ENCODE measurements at places on chromosomes 3 and 15. TPM values are rescaled to one million over a fixed set of nuclear protein-coding genes. Genes with fewer than 3 reads are reported as not detected.

OTOL1 gene
- not detected for total RNA-seq

CELF6 gene
- 0.19 TPM for total RNA-seq

UBE2E2 gene
- 89.8 TPM for total RNA-seq

GRCh38 chr3:36443028-36443686 is 62.9 kb downstream of the STAC start:
- no peak for DNase-seq

DNA sequence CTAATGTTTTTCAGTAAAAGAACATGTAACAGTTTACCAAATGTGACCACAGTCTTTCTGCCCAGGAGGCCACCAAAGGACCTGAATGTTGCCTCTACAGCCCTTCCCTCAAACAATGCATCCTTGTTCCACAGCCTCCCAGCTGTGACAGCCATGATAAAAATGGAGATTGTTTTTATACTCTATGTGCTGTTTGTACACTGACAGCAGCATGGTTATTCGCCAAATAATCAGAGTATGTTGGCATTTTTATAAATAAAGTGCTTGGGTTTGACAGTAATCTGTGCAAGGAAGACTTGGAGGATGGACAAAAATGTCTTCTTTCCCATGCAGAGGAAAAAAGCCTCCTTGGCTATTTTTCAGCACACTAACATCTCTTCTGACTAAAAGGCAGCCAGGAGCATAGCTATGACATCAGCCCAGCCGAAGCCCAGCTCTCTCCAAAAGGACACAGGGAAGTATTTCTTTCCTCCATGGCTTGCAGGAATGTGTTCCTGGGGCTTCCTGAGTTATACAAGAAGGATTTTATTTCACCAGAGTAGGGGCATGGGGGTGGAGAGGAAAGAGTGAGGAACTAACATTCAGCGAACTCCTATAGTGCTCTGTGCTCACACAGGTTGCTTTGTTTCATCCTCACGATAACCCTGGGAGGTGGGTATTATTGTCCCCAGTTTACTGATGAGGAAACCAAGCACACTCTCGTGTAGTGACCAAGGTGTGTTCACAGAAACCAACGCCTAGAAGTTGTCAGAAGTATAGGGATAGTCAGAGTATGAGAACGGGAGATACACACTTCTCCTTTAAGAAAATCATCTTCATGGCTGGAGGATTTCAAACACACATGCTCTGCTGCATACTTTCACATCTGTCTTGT is 339.7 kb downstream of the MECOM start:
- no peak for DNase-seq

- no peak for DNase-seq
Observed at GRCh38 chr15:65086680-65087111, 10.2 kb downstream of the KBTBD13 start.

DNA sequence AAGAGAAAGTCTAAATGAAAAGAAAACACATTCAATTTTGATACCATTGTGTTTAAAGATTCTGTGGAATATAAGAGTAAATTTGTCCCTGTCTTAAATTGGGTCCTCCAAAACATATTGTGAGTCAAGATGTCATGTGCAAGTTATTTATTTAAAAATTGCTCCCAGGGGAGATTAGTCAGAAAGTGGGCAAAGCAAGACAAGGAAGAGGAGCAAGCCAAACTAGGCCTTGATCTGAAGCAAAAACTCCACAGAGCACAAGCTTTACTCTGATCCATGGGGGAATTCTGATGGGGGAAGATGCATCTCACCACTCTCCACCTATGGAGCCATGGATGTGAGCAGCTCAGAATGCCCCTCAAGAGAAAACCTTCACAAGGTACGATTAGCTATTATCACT is 342.8 kb upstream of the IL12A start:
- DNase-seq = no peak

DNA sequence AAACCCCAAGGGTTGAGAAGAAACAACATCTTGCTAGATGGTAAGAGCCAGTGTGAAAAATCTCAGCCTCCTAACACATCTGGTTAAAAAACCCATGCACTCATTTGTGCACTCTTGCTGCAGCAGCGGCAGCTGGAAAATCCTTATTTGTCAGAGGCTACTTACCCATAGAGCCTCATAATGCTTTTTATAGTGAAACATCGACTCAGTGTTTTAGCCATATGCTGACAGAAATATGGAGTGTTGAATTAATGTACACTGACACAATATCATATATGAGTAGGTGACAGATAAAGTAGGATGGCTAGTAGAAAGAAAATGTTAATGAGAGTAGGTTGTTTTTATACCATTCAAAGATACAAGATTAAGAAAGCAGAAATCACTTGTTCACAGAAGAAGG is 13.0 kb downstream of the SLC9A9 start:
- no peak for DNase-seq

GRCh38 chr15:62639432-62639831 is 403.1 kb upstream of the TPM1 start:
- DNase-seq = no peak

- no peak for DNase-seq
Observed at GRCh38 chr3:123287051-123287961, 85.6 kb downstream of the SEC22A start.

GRCh38 chr3:138187296-138188012 is at the start of gene ARMC8:
Gene ARMC8, plus strand, starts transcription at chr3:138187301. Its CDS starts 254 bp downstream, at chr3:138187555.
- DNase-seq = peak; percentile 82

DNA sequence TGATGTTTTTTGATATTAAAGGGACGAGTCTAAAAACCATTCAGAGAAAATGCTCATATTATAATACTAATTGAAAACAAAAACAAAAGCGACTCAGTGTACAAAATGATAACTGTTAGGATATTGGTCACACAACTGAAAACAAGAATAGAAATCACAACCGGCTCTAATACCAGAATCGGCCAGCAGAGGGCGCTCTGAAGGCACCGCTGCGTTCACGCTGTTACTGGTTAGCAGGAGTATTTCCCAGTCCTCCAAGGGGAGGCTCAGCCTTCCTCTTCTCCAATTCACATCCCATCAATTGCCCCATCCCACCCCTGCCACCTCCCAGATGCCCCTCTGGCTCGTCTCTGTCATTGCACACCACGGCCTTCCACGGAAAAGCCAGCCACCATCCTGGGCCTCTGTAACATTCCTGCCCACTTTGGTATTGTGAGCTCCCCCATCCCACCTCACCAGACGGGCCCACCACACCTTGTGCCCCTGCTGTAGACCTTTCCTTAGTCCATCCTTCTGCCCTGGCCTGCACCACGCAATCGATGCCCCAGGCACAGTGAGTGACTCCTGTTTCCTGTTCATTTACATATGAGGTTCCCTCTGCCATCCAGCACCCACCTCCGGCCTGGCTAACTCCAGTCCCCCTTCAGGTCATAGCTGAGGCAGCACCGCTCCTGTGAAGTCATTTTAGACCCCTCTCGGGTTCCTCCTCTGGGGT is 8.5 kb downstream of the FAM107A start:
- DNase-seq = peak; percentile 71

Data from neural progenitor cell (in vitro differentiated cells).